ENCODE measurements at places on chromosomes 11 and 22.
A peak's percentile ranks its signal among the peaks of the same experiment; 100 is the strongest.

- DNase-seq = no peak
Measured at GRCh38 chr11:79699246-79699645, 258.4 kb upstream of the TENM4 start.

DNA sequence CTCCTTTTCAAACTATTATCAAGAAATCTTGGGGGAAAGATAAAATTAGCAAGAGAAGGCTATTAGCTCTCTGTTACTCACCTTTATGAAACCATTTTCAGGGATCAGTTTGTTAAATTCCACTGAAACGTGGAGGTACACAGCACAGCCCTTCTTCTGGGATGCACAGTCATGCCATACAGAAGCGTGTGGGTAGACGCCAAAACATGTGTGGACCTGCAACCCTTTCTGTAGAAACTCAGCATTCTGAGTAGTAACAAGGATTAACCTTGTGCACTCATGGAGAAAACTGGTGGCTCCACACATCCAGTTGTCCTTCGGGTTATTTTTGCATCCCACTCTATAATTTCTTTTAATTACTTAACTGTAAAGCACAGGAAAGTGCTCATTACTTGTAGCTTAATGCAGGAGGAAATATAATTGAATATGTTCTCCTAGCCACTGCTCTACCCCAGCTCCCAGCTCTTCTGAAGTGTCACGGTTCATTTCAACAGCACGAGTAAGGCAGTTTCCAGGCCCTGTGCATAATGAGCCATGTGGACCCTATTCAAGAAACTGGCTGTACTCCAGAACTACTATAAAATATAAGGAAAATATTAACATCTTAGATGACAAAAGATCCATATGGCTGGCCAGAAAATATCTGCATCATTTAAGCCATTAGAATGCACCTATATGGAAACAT is 26.1 kb downstream of the BDNF start:
- DNase-seq = no peak

- DNase-seq = no peak
Measured at GRCh38 chr11:10407055-10407454, 48.0 kb upstream of the AMPD3 start.

DNA sequence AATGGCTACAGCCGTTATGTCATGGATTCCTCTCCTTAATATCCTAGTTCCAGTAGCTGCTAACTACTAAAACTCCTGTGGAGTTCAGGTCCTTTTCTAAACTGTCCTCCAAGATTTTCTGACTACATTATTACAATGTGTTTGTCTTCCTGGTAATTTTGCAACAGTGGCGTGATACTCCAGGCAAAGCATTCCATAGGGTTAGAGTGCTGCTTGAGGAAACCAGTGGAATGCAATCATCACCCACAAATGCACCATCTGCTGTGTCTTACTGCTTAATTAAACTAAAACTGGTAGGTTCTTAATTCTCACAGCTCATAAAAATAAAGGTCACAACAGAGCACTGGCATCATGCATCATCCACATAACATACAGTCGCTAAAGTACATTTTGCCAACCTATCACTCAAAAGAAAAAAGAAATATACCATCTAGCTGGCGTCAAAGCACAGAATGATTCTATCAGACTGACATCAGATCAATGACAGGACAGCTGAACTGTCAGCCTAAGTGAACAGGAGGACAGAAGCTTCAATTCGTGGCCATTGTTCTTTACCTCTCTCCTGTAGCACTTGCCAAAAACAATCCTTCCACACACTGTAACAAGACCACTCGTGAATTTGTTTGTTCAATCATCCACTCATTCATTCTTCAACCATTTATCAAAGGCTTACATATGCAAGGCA is 182.5 kb downstream of the CADM1 start:
- no peak for DNase-seq

GRCh38 chr11:64040684-64041322 is 5.1 kb downstream of the FLRT1 start:
- no peak for DNase-seq

DNA sequence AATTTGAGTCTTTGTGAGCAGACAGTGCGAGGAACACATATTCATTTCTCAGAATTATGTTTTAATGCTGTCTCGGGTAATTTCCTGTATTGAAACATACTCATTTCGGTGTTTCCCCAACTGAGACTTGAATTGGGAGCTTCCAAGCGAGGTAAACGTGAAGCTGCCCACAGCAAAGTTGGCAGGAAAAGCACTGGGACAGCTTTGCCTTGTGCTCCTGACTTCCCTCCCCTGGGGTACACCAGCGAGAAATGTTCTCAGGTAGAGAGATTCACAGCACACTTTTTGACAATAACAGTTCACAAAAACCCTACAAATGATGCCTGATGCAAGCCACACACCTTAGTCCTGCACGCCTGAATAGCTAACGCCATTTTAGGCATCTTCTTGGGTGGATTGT is 3.1 kb downstream of the HTR3B start:
- no peak for DNase-seq

DNA sequence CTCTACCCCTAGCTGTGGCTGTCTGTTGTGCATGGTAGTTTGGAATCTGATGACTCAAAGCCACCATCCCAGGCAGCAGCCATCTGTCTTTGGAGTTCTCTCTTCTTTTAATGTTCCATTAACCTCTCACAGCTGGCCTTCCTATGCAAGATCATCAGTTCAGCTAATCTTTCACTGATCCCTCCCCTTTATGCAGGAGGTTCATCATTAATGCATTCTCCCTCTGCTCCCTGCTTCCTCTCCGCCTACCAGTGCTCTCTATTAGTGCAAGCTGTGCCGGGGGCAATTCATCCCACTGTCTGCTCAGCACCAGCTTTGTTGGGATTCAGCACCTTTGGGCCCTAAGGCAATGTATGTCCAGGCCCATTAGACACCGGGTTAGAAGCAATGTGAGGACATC is 413.0 kb upstream of the LRRC4C start:
- DNase-seq = no peak

DNA sequence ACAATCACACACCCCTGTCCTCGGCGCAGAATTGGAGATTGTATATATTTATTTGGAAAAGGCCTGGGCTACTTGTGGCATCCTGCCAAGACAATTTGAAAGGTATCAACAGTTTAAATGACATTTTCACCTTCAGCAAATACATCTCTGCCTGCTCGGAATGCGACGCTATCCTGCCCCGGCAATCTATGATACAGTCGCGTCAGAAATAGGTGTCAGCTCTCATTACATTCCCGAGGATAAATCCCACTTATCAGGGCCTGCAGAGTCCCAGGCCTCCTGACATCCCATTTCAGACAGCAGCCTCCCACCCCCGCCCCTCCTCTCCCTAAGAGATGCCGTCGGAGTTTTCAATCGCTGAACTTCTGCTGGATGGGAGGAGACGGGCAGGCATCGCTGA is 114.7 kb downstream of the BRD1 start:
- DNase-seq = no peak

DNA sequence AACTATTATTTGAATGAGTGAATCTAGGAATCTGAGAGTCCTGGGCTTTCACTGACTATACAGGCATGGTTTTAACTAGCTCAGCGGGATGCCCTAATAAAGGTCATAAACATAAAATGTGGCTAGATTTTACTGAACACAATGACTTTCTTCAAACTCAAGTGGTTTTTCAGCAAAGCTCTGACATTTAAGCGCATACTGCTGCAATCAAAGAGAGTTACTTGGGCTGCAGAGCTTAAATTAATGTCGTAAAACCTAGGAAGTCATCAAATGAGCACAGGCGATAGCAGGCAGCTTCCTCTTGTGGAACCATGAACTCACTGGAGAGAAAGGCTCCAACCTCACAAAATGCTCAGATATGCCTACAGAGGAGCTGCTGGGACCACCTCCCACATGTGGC is 6.7 kb downstream of the CSNK2A3 start:
- no peak for DNase-seq

GRCh38 chr22:45516923-45517675 is 14.4 kb downstream of the FBLN1 start:
- no peak for DNase-seq

DNA sequence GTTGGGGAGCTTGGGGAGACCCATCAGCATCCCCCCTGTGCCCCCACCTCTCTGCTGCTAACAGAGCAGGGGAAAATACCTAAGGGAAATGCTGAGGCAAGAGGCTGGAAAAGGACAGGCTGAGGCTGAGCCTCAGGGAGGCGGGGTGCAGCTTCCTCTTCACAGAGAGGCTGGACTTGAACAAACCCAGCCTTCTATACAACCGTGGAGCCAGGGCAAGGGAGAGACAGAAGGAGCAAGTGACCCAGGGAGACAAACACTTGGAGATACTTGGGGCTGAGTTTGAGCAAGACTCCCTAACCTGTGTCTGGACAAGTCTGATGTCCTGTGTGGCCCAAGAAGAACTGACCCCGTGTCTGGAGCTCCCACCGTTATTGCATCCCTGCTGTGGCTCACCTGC is at the start of gene SLCO2B1:
Gene SLCO2B1 (plus strand): TSS at position 229 of the 400 bp plus-strand sequence. CDS start 275 bp downstream, outside the sequence.
- DNase-seq = no peak

DNA sequence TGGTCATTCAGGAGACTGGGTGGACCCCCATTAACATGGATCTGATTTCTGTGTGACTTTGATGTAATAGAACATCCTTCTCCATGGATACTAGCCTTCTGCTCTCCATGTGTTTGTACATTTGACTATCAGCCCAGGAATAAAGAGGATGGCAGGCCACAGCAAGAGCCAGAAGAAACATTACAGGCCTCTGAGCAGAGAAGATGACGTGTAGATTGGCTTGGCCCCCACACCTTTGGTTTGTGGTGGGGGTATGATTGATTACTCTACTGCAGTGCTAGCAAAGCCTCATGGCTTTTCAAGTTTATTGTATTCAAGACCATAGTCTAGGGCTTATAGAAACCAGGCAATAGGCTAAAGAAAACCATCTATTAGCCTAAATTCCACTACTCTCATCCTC is 77.0 kb downstream of the GRAMD1B start:
- no peak for DNase-seq

GRCh38 chr22:32413719-32414118 is 1.7 kb upstream of the RTCB start:
- no peak for DNase-seq

GRCh38 chr11:24298146-24298545 is 198.7 kb upstream of the LUZP2 start:
- no peak for DNase-seq

- peak; percentile 12 for DNase-seq
Measured at GRCh38 chr22:44455151-44455962, 42.7 kb downstream of the RTL6 start.

- DNase-seq = no peak
Measured at GRCh38 chr11:118275176-118275575, 11.1 kb upstream of the MPZL2 start.

DNA sequence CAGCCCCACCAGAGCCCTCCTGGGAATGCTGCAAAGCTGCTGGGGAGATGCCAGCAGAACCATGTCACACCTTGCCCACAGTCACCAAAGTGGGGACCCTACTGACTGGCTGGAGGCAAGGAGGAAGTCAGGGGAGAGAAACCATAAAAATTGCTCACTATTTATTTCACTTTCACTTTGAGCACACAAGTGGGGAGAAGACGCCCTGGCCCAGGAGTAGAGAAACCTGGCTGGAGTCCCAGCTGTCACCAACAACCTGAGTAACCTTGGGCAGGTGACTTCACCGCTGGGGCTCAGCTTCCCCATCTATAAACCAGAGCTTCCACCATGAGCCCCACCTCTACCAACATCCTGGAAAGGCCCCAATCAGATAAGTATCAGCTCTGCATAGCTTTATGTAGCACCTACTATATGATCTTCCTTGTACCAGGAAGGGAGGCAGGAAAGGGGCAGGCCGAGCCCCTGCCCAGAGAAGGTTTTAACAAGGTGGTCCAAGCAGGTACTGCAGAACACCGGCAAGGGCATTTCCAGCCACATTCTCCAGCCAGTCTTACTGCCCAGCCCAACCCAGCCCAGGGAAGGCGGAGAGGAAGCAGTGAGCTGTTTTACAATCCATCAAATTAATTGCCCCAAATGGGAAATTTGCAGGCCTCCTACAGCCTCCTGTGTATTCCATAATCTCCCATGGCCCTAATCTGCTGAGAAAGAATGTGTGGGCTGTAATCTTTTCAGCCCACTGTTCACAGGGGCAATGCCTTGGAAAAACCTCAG is 27.6 kb downstream of the PLEKHA7 start:
- DNase-seq = peak; percentile 33

DNA sequence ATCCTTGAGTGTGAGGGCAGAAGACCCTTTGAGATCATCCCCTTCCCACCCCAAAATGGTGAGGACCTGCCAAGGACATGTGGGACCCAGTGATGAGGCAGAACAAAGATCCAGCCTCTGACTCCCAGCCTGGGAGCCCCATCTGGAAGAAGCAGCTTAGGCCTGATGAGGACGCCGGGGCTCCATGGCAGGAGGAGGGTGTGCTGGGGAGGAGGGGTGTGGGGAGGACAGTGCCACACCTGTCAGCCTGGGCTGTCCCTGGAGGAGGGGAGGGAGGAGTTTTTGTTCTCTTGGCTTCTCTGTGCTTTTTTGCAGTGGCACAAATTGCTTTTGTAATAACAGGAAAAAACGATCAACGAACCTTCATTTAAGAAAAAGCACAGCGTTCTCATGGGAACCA is 44.4 kb upstream of the DAGLA start:
- no peak for DNase-seq

GRCh38 chr22:31613286-31613903 is 48.6 kb downstream of the PISD start:
- DNase-seq = no peak

- no peak for DNase-seq
Measured at GRCh38 chr11:706439-706956, 467 bp downstream of the EPS8L2 start.
